ENCODE measurements at places on chromosomes 5 and 9. TPM values are rescaled to one million over a fixed set of nuclear protein-coding genes. Genes with fewer than 3 reads are reported as not detected.

The ZFP37 gene
- 6.6 TPM for total RNA-seq

The ZDHHC11 gene
- total RNA-seq: 1.8 TPM

The RASEF gene
- total RNA-seq: 1.0 TPM

The LRRC14B gene
- not detected for total RNA-seq

The KIF20A gene
- not detected for total RNA-seq

The PLAC8L1 gene
- total RNA-seq: not detected

The SH3RF2 gene
- 0.88 TPM for total RNA-seq

The DNAI1 gene
- 3.8 TPM for total RNA-seq

The CATSPER3 gene
- total RNA-seq: 0.48 TPM

The FOXD4L3 gene
- total RNA-seq: not detected

The TMEM215 gene
- not detected for total RNA-seq

The SOHLH1 gene
- total RNA-seq: not detected

The LCN12 gene
- 43.2 TPM for total RNA-seq

The CD180 gene
- total RNA-seq: 0.83 TPM

The DENND4C gene
- total RNA-seq: 157 TPM

The GZMA gene
- total RNA-seq: 1.7 TPM

The NCS1 gene
- total RNA-seq: 43.8 TPM

The ABO gene
- total RNA-seq: 0.29 TPM

The AJM1 gene
- total RNA-seq: 3.6 TPM

The BAAT gene
- total RNA-seq: not detected

The WHRN gene
- total RNA-seq: 31.4 TPM
